ENCODE measurements at places on chromosomes 4 and X. TPM values are rescaled to one million over a fixed set of nuclear protein-coding genes. Genes with fewer than 3 reads are reported as not detected.

DNA sequence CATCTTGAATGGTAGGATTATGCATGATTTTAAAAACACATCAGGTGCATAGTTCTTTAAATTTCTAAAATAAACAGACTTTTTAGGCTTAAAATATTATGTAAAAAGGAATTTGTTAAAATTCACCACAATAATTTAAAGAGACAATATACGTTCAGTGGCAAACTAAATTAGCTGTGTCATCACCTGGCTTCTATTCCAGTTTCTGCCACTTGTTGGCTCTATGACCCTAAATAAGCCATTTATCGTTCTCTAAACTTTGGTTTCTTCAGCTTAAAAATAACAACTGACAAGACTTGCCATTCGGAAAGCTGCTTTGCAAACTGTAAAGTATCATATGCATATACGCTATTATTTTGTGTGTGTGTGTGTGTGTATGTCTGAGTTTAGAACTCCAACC lies 141.3 kb downstream of the MGST2 start:
- peaks cover 39% of the 10 kb centered on the region for H3K4me1 ChIP-seq
- H3K27me3 ChIP-seq = peaks cover 6% of the 10 kb centered on the region
- no peak overlapping the region for H3K27ac ChIP-seq
- H3K36me3 ChIP-seq = peaks cover 7% of the 10 kb centered on the region

DNA sequence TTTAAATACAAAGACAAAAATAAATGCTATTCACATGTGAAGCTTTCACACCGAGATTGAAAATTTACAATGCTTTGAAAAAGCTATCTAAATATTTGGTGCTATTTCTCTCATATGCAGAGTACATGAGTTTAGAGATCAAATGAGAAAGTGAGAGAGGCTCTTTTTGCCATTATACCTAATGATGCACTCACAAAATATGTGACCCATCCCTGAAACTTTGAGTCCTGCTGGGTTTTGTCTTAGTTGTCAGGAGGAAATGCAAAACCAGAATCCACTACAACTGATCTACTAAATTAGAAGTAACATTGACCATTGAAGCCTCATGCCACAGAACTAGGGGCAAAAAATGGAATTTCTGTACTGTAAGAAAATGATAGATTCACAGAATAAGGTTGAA lies 251.7 kb downstream of the MAPK10 start:
- no peaks in the 10 kb centered on the region for H3K4me1 ChIP-seq
- H3K27me3 ChIP-seq = no peaks in the 10 kb centered on the region
- peaks cover 6% of the 10 kb centered on the region for H3K36me3 ChIP-seq
- no peak for DNase-seq

Gene HS3ST1
- total RNA-seq = 1.7 TPM

DNA sequence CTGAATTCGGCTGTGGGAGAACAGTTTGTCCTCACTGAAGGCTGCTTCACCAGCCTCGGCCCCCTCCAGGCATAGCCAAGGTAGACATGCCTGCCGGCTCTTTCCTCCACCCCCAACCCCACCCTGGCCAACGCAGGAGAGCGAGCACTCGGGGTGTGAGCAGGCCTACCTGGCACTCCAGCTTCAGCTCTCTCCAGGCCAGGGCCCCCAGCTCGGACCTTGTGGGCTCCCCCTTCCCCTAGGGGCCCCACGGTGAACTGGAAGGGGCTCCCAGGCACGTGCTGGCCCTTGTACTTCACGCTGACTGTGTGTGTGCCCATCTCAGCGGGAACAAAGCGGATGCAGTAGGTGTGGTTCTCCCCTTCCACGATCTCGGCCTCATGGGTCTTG lies 22.4 kb downstream of the FLNA start:
- H3K27ac ChIP-seq = no peak overlapping the region
- H3K27me3 ChIP-seq = peaks cover 3% of the 10 kb centered on the region
- no peaks in the 10 kb centered on the region for H3K4me1 ChIP-seq

Gene UGT2B15
- total RNA-seq = not detected

DNA sequence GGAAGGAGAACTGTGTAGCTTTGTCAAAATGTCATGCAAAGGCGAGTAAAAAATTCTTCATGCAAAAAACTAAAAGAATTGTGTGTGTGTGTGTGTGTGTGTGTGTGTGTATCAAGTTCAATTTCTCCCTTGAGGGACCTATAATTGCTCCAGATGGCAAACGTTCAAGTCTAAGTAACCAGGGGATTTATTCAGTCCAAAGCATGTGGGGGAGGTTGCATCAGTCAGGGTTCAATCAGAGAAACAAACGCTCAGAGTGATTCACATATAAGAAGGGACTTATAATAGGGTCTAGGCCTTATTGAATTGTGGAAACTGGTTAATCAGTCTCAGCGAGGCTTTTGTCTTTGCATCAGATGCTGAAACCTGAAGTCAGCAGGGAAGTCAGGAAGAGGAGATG lies 5.0 kb downstream of the DCAF8L1 start:
- H3K27ac ChIP-seq = peak overlapping the region; percentile 36
- peaks cover 5% of the 10 kb centered on the region for H3K4me1 ChIP-seq
- H3K27me3 ChIP-seq = no peaks in the 10 kb centered on the region
- no peak for DNase-seq
- H3K36me3 ChIP-seq = no peaks in the 10 kb centered on the region
- H3K4me3 ChIP-seq = no peak overlapping the region

Gene ANKRD37
- 4.6 TPM for total RNA-seq

GRCh38 chr4:1298461-1298860 lies 8.8 kb downstream of the MAEA start:
- H3K4me1 ChIP-seq = peaks cover 15% of the 10 kb centered on the region
- H3K27ac ChIP-seq = no peak overlapping the region
- DNase-seq = no peak
- no peaks in the 10 kb centered on the region for H3K36me3 ChIP-seq
- peaks cover 4% of the 10 kb centered on the region for H3K27me3 ChIP-seq
- no peak overlapping the region for H3K4me3 ChIP-seq

Gene TMPRSS11D
- total RNA-seq = not detected

DNA sequence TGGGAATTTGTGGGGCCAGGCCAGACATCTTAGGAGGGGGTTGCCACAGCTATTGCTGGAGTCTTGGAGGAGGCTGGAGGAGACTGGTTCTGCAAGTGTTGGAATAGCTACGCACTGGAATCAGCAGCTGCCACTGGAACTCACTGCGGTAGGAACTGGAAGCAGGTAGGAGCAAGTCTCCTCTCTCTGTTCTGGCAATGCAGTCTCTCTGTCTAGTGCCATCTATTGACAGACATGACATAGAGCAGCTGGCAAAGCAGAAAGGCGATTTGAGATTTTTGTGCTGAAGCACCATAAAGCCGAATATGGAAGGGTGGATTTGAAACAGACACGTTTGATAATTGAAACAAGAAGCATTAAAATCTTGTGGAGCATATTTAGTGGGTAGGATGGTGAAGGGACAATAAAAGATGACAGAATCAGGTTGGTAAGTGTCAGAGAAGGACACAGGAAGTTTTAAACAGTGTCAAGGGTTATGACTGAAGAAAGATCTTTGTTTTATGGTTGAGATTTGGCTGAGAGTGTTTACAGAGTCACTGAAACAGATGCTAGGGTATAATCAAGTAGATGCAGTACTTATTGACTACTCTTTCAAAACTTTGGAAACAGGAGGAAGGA lies 23.5 kb upstream of the SYNPO2 start:
- no peak overlapping the region for H3K27ac ChIP-seq
- no peak overlapping the region for H3K4me3 ChIP-seq
- no peaks in the 10 kb centered on the region for H3K36me3 ChIP-seq
- peaks cover under 1% of the 10 kb centered on the region for H3K4me1 ChIP-seq

Gene TBC1D9
- 47.8 TPM for total RNA-seq

Gene PPP1R2C
- total RNA-seq = not detected

Gene P2RY10
- total RNA-seq = not detected

Gene OGT
- total RNA-seq = 185 TPM

DNA sequence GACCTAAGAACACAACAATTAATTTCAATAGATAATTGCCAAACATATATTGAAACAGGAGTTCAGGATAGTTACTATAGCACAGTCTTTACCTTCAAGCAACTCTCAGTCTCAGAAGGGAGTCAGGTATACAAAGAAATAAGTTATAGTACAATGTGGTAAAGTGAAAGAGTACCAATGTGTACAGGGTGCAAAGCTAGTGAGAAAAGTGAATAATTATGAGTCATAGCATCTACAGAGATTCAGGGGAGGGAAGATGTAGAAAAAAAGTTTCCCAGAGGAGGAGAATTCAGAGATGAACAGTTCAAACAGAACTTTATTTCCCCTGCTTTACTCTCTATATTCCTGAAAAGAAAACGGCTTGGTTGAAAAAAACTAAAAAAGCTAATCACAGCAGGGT lies 22.7 kb upstream of the DKK2 start:
- no peaks in the 10 kb centered on the region for H3K36me3 ChIP-seq
- DNase-seq = no peak
- no peaks in the 10 kb centered on the region for H3K4me1 ChIP-seq
- no peak overlapping the region for H3K27ac ChIP-seq

GRCh38 chrX:1466232-1466661 lies 13.5 kb upstream of the ASMTL start:
- no peaks in the 10 kb centered on the region for H3K4me1 ChIP-seq
- no peak overlapping the region for H3K27ac ChIP-seq
- H3K4me3 ChIP-seq = no peak overlapping the region
- DNase-seq = no peak

Gene CYSLTR1
- 0.25 TPM for total RNA-seq

GRCh38 chrX:20224814-20225487 lies 41.8 kb downstream of the RPS6KA3 start:
- DNase-seq = no peak
- no peak overlapping the region for H3K4me3 ChIP-seq
- H3K36me3 ChIP-seq = no peaks in the 10 kb centered on the region
- no peak overlapping the region for H3K27ac ChIP-seq
- no peaks in the 10 kb centered on the region for H3K27me3 ChIP-seq

GRCh38 chrX:123665197-123665596 lies 67.7 kb downstream of the THOC2 start:
- no peak for DNase-seq
- no peaks in the 10 kb centered on the region for H3K4me1 ChIP-seq
- H3K27ac ChIP-seq = no peak overlapping the region
- no peak overlapping the region for H3K4me3 ChIP-seq
- no peaks in the 10 kb centered on the region for H3K36me3 ChIP-seq

DNA sequence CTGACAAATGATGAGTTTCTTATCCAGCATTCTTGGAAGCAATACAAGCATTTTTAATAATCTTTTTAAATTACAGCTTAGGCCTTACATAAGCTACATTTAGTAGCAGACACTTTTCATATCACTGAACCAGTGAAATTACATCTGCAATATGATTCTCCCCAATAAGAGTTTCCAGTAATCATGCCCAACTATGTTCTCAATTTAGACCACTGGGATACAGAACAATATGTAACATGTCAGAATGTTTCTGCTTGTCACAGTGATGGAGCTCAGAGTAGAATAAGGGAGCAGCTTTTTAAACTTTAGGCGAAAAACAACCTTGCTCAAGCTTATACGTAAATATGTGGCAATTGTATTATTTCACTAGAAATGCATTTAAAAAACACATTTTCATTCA lies 1132.2 kb downstream of the FAT4 start:
- no peak for DNase-seq
- no peaks in the 10 kb centered on the region for H3K36me3 ChIP-seq
- H3K27ac ChIP-seq = no peak overlapping the region
- H3K4me3 ChIP-seq = no peak overlapping the region

GRCh38 chr4:81648576-81649275 lies 177.0 kb upstream of the RASGEF1B start:
- H3K4me3 ChIP-seq = no peak overlapping the region
- no peak overlapping the region for H3K27ac ChIP-seq
- H3K4me1 ChIP-seq = no peaks in the 10 kb centered on the region
- peaks cover 4% of the 10 kb centered on the region for H3K36me3 ChIP-seq
- DNase-seq = no peak
- H3K27me3 ChIP-seq = no peaks in the 10 kb centered on the region

Gene HHIP
- 9.7 TPM for total RNA-seq

DNA sequence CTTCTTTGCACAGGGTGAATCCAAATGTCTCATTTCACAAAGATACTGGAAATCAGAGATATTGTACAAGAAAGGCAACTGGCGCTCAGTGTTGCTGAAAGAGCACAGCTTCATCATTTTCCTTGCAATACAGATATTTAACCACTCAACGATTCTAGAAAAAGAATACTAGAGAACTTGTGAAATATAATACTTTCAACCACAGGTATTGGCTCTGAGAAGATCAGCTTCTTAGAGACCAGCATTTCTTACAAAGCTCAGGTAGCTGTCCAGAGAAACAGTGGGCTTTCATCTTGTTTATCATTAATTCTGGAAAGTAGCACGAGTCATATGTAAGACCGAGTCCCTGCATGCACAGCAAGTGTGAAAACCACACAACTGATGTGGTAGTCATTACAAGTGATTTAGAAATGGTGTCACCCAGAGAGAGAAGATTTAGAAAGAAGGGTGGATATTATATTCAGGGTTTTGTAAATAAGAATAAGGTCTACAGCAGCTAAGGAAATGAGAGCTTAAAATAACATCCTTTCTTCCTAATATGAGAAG lies 7.8 kb upstream of the PPARGC1A start:
- H3K4me1 ChIP-seq = no peaks in the 10 kb centered on the region
- no peak overlapping the region for H3K27ac ChIP-seq
- H3K4me3 ChIP-seq = no peak overlapping the region
- H3K27me3 ChIP-seq = no peaks in the 10 kb centered on the region

GRCh38 chr4:47525154-47525819 lies 40.2 kb downstream of the ATP10D start:
- H3K27ac ChIP-seq = no peak overlapping the region
- H3K36me3 ChIP-seq = peaks cover 6% of the 10 kb centered on the region
- DNase-seq = no peak
- no peaks in the 10 kb centered on the region for H3K4me1 ChIP-seq
- no peak overlapping the region for H3K4me3 ChIP-seq

Gene FHDC1
- 42.0 TPM for total RNA-seq

- no peak overlapping the region for H3K4me3 ChIP-seq
- H3K27ac ChIP-seq = no peak overlapping the region
- no peaks in the 10 kb centered on the region for H3K36me3 ChIP-seq
Observed at GRCh38 chrX:84339507-84340364, 151.7 kb upstream of the RPS6KA6 start.

- no peaks in the 10 kb centered on the region for H3K36me3 ChIP-seq
- peak overlapping the region; percentile 92 for H3K4me3 ChIP-seq
- peaks cover 11% of the 10 kb centered on the region for H3K4me1 ChIP-seq
- peaks cover 3% of the 10 kb centered on the region for H3K27me3 ChIP-seq
- H3K27ac ChIP-seq = peak overlapping the region; percentile 91
Observed at GRCh38 chrX:118495958-118496762, 545 bp downstream of the DOCK11 start.

DNA sequence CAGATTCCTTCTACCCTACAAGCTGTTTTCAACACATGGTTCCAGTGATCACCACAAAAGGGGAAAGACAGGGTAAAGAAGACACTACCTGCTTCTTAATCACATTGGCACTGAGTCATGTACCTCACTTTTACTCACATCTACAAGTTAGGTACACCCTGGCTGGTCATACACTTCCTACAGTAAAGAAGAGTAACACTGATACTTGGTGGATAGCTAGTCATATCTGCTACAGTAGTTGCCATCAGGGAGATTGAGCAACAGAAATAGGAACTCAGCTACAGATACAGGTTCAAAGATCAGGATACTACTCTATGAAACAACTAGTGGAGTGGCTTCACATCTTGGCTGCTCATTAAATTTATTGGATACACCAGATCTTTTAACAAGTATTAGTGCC lies 105.4 kb upstream of the DIAPH2 start:
- no peaks in the 10 kb centered on the region for H3K4me1 ChIP-seq
- H3K27ac ChIP-seq = no peak overlapping the region
- H3K36me3 ChIP-seq = no peaks in the 10 kb centered on the region
- H3K4me3 ChIP-seq = no peak overlapping the region
- no peaks in the 10 kb centered on the region for H3K27me3 ChIP-seq

Gene UGT2B10
- not detected for total RNA-seq

Gene HSD17B13
- total RNA-seq = 0.25 TPM

Measured in glutamatergic neuron (in vitro differentiated cells).